ENCODE measurements at places on chromosomes 3 and 15. TPM values are rescaled to one million over a fixed set of nuclear protein-coding genes. Genes with fewer than 3 reads are reported as not detected.

The SEMA5B gene
- total RNA-seq, result 0.40 TPM

The TRAT1 gene
- 33.0 TPM for total RNA-seq

GRCh38 chr3:53217175-53217574, 38.6 kb downstream of the TKT start:
- ATAC-seq, result no peak

DNA sequence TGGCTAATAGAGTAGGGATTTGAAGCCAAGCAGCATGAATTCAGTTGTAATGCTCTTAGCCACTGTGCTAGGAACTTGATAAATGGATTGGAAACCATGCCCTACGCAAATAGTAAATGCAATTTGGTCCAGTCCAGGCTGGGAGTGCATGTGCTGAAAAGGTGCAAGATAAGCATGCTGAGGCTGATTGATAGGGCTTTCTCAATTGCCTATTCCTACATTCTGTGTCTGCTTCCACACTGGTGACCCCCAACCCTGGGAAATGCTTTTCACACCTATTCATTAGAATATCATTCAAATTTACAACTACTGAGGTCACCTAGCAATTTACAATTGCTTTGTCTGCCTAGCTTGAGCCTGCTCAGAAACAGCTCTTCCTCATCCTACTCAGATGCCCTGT, 84.7 kb upstream of the SLC25A36 start:
- ATAC-seq, result no peak

DNA sequence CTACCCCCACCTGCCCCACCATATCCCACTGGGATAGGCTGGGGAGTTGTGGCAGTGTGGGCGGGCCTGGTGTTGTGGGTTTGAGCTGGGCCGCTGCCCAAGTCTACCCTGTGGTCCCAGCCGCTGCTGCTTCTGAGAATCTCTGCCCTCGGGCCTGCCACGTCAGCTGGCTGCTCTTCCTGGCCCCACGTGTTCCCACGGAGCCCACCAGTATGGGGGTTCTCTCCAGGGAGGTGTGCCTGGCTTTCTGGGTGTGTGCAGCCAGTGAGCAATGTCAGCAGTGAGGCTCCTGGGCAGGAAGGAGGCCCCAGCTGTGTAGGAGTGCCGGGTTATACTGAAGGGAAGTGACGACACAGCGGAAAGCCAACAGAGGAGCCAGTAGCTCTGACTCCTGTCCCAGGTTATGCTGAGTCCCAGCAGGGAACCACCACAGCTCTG, 10.5 kb downstream of the GNAI2 start:
- peak; percentile 80 for ATAC-seq

The TP63 gene
- total RNA-seq, result 0.76 TPM

DNA sequence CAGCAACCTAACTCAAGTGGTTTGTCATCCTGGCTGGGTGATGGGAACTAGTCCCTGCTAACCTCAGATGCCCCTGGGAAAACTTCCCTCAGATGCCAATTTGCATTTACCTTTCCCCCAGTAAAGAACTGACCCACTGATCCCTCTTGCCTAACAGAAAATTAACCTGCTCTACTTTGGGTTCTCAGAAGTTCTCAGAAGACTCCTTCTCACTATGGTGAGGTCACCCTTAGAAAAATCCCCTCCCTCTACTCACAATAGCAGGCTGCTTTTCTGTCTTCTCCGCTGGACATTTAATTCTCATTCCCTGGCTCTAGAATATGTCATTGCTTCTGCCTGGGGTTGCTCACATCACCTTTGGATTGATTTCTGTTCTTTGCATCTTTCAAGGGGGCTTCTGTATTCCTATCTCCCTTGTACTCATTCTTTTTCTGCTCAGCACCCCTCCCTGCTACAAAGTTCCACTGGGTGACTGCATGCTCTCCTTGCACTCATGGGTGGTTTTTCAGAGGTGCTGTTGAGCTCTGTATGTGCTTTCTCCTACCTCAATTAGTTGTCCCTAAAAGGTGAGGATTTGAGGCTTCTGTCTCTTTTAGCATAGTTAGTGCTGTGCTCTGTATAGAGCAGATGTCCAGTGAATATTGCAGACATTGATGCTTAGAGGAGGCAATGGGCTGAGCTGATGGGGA, 869 bp downstream of the PLA1A start:
- peak; percentile 77 for ATAC-seq

- no peak for ATAC-seq
These were observed 309.3 kb downstream of the SV2B start for GRCh38 chr15:91409387-91409786.

DNA sequence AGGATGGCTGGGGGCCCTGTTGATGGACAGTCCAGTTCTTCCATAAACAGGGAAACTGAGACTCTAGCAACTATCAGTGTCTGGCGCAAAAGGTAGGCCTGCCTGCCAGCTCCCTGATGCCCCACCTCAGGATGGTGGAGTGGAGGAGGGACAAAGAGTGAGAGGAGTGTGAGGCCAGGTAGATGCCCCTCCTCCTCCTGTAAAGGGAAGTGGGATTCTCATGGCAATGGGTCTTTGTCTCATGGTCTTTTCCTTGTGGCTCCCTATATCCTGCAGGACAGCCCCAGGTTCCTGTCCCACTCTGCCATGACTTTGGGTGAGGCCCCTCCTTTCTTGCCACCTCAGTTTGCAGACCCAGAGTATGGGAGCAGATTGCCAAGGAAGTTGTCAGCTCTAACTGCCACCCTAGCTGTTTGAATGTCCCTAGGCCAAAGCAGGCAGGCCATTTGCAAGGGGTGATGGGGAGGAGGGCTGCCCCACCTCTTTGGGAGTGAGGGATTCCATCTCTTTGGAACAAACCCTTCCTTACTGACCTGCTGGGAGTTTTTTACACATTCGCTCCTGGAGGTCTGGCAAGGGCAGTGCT, 2.8 kb upstream of the DNAH1 start:
- no peak for ATAC-seq

DNA sequence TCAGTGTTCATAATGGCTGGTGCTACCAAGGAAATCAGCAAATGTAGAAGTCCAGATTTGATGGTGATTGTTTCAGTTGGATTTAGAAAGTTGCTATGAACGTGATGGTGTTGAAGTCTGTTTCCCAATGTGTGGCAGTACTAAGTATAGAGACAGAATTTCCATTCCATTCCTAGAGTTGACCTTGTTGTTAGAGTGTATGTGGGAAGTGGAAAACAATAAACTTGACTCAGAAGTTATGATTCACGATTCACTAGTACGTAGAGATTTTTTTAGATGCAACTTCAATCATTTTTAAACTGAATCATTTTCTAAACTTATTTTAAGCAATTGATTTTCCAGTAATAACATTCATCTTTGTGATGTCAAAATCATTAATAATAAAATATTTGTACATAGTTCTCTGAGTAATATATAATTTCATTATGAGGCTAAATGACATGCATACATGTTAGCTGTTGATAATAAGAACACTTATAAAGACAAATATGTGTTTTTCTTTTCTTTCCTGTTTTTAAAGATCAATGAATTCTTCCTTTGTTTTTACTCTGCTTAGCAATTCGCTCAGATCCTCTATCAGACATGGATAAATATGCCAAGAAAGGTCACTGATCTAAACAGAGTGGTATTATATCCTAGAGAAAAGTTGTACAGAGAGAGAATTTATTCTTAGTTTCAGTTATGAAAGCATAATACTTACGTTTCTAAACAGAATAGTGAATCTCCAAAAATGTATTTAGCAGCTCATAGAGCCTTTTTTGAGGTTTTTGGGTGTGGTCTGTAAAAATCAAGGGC, 108.8 kb upstream of the GPR149 start:
- ATAC-seq, result no peak

The BSN gene
- total RNA-seq, result 0.13 TPM

DNA sequence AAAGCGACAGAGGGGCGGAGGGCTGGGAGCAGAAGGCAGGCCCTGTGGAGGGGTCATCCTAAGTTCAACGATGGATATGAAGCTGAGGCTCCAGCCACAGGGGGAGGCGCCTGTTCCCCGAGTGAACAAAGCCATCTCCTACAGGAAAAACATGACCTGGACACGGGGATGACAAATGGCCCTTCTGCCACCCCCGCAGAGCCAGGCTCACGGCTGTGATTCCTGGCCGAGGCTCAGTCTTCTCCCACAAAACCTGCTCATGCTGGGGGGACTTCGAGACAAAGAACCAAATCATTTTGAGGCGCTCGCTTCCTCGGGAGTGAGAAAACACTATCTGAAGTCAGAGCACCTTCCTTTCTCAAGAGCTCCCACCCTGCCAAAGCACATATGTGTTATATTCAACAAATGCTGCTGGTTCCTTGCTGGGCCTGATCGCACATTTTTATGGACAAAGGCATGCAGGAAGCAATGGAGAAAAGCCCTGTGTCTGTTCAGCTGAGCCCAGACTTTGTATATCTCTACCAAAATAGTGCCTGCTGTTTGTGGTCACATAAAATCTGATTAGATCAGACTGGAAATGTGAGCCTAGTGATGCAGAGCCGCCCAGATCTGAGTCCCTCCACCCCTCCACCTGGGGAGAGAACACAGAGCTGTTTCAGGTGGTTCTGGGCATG, 5.6 kb downstream of the RBP1 start:
- no peak for ATAC-seq

DNA sequence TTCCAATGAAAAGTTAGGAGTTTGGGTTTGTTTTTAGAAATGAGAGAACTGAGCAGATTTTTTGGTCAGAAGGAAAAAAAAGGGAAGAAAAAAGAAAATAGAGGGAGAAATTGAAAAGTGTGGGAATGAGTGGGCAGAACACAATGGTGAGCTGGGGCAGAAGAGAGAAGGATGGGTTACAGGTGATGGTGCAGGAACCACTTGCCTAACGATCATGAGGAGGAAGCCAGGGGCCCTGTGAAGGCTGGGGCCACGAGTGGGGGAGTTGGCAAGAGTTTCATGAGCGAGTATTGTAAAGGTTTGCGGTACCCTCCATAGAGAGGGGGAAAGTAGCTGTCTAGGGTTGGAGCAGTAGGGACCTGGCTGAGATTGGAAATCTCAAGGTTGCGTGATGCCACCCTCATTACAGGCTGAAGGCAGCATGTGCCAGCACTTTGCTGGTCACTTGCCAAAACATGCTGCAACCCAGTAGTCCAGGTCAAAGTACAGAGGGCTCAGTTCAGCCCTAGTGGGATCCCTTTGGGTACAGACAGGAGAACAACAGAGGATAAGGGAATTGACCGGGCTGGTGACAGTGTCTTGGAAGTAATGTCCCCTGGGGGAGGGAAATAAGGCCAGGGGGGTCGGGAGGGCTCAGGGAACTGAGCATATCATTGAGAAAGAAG, 6.6 kb downstream of the IVD start:
- ATAC-seq, result no peak

The SLCO3A1 gene
- total RNA-seq, result 11.0 TPM

GRCh38 chr3:104018541-104018940, 1348.2 kb upstream of the ALCAM start:
- no peak for ATAC-seq

The ACKR4 gene
- total RNA-seq, result 0.21 TPM

GRCh38 chr15:77064539-77065308, 6.2 kb downstream of the TSPAN3 start:
- peak; percentile 52 for ATAC-seq

GRCh38 chr3:43910750-43911149, 220.0 kb downstream of the ABHD5 start:
- ATAC-seq, result no peak

DNA sequence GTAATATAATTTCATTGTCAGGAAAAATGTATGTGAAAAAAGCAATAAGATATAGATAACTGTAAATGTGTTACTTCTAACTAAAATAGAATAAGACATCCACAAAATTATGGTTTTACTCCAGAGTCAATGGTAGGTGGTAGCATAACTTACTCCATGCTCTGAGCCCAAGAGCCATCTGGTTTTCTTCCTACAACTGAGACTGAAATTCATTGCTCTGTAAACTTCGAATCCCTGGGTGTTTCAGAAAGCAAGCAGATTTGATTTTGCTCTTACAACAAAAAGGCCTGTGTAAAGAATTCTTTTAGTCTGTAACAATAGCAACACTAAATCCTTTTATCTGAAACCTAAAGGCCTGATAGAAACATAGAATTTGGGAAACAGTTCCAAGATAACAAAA, 805.9 kb downstream of the AGBL1 start:
- no peak for ATAC-seq

DNA sequence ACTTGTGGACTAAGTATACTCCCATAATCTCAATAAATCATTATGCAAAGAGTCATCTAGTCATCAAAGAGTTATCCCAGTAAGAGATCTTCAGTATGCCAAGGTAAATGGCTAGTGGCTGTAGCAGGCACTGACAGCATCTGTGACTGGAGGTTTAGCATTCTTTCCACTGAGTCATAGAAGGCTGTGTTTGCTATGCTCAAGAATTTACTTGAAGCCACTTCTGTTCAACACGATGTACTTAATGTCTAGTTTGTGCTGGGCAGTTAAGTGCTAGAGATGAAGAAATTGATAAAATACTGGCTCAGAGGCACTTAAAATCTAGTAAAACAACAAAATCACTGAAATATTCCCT, 13.0 kb downstream of the ZBED2 start:
- ATAC-seq, result peak; percentile 78

DNA sequence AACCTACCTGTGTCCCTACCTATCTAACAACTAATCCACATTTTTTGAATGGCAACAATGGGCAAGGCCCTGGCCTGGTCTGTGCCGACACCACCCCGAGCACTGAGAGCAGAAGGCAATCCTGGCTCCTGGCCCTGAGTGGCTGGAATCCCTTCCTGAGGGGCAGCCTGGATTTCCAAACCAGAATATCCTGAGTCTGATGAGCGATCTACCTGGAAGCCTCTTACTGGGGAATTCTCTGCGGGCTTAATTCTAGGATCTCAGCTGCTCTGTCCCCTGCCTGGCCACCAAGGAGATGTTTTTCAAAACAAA, 22.1 kb downstream of the ATP2B2 start:
- ATAC-seq, result no peak

The LRRN1 gene
- total RNA-seq, result not detected

GRCh38 chr3:171755656-171756055, 54.6 kb downstream of the PLD1 start:
- ATAC-seq, result no peak

Data from activated T-helper 17 cell treated with anti-CD3 and anti-CD28 coated beads, Interleukin-2, amount 50 U/mL, for 72 hours (primary cell).